ENCODE measurements at places on chromosomes 7 and 10.

- no peak for DNase-seq
Measured at GRCh38 chr7:140165422-140165821, 11.4 kb downstream of the KDM7A start.

GRCh38 chr10:130357951-130358350 is 221.8 kb downstream of the GLRX3 start:
- no peak for DNase-seq

DNA sequence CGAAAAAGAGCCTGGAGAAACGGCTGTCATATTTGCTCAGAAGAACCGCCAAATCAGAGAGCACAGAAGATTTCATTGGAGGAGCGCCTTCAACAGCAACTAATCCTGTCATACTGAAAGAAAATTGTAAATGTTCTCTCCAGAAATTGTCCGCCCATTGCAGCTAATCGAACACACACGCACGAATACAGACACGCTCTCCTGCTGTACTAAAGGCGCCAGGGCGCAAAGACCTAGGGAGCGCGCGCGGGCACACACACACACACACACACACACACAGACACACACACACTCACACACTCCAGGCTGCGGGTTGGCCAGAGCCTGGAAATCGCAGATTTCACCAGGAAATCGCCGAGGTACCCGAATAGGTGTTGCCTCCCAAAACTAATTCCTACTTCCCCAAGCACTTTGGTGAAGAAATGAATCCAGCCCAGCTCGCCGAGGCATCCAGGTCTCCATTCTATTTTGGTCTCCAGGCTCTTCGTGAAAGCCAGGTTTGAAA is at the start of gene CHRM2:
Gene CHRM2, plus strand, starts transcription at position 157 of the 505 bp plus-strand sequence. CDS start 146,214 bp downstream, outside the sequence.
- no peak for DNase-seq

DNA sequence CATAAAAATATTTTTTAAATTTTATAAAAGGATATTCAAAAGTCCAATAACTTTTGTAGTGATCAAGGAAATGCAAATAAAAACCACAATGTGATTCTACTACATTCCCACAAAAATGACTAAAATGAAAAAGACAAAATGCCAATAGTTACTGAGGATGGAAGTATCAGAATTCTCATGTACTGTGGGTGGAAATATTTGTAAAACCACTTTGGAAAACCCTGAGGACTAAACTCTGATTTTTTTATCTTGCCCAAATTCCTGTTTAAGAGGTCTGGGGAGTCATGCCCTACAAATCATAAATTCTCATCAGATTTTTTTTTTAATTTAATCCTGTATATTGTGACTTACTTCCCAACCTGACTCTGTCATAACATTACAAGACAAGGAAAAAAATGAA is 9.8 kb upstream of the SEMA3D start:
- DNase-seq, result no peak

DNA sequence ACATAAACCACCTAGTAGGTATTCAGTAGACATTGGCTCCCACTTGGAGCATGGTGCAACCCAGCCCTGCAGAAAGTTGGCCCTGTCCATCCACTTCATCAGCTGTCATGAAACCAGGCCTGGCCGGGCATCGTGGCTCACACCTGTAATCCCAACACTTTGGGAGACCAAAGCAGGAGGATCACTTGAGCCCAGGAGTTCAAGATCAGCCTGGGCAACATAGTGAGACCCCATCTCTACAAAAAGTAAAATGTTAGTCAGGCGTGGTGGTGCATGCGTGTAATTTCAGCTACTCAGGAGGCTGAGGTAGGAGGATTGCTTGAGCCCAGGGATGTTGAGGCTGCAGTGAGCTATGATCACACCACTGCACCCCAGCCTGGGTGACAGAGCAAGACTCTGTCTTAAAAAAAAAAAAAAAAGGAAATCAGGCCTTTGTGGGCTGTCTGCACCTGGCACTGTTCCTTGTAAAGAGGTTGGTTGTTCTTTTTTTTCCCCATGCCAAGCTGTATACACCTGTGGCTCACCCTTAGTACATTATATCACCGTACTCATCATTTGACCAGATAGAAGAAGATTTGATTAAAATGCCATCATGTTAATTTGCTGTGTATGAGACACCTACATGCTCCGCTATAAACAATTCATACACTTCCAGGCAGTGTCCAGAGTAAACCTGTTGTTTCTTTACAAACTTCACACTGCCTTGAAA is 45.4 kb upstream of the GRID1 start:
- no peak for DNase-seq

DNA sequence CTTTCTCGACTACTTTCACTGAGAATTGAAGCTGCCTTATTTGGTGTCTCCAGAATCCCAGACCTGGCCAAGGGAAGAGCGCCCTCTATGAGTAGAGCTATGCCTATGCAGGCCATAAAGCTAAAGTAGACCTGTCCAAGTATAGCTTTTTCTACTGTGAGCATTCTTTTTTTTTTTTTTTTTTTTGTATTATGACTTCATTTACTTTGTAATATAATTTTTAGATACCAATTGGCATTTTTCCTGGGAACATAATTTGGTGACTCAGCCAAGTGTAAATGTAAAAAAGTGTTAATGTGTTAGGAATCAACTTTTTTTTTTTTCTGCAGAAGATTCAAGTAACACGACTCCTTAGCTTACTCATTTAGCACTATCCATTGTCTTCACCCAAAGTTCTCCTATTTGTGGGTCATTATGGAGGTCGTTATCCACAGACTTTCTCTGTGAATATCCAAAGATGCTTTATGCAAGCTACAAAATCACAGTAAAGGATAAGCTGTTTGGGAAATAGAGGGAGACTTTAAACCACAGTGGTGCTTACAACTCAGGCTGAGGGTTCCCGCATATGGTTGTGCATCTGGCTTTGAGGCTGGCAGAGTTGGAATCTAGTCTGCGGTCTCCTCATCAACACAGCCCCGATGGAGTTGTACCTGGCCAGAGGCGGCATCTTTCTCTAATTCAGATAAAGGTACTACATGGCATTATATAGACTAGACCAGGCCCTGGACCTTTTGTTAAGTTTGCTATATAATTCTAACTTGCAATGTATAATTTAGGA is 1040.2 kb upstream of the SORCS1 start:
- no peak for DNase-seq

DNA sequence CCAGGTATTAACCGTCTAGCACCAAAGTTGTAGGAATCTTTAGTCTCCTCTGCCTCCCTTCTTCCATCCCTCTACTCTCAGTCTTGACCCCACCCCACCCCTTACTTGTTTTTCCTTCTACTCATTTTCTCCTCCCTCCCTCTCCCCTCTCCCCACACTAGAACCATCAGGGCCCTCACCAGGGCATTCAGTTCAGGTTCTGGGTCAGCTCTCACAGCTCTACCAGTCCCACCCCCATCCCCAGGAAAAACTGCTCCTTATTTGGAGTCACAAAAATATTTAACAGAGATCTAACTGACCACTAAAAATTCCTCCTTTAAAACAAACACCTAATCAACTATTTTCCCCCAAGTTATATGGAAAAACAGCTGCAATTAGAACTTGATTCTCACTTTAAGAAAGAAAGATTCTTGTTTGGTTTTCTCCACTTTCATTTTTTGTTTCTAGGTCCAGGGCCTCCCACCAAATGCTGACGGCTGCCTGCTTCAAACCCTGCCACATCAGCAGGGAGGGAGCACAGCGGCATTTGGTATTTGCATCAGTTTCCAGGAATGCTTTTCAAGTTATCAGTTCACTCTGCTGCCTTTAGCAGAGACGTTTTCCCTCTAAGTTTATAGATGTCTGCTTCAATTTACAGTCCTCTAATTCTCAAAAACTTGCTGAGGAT is 2.8 kb upstream of the COL1A2 start:
- DNase-seq, result no peak

GRCh38 chr10:77498210-77498609 is 139.4 kb downstream of the KCNMA1 start:
- no peak for DNase-seq

DNA sequence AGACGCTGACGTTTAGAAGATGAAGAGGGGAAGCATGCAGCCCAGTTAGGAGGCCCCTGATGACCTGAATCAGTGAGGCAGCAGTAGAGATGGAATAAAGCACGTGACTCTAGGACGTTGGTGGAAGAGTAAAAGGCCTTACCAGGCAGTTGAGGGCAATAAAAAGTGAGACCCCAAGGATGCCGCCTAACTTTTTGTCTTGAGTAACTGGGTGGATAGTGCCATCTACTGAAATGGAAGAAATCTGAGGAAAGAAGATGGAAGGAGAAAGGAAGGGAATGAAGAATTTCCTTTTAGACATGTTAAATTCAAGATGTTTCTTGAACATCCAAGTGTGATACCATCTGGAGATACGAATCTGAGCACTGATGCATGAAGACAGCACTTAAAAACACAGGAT is 220.0 kb upstream of the LRRN3 start:
- no peak for DNase-seq

GRCh38 chr10:70586348-70586930 is 16.1 kb downstream of the PRF1 start:
- no peak for DNase-seq

DNA sequence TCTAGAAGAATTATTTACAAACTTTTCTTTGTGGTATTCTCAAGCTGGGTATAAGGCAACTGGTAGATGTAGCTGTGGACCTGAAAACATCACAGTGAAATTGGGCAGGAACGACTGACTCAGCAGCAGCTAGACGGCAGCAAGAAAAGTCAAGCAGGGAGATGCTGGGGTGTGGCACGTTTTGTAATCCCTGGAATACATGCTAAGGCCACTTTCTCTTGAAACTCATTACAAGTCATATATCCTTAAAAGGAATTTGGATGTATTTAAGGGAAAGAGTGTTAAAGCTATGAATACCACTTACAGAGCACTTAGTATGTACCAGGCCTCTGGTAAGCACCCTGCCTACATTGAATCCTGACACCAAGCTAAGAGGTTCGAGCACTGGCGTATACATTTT is 17.4 kb downstream of the BEND7 start:
- DNase-seq, result no peak

- no peak for DNase-seq
Measured at GRCh38 chr10:66714741-66715140, 211.1 kb upstream of the LRRTM3 start.

- DNase-seq, result no peak
Measured at GRCh38 chr10:50512214-50512595, 111.6 kb downstream of the SGMS1 start.
